ENCODE measurements at places on chromosomes 7 and 10.

- no peak for DNase-seq
Observed at GRCh38 chr10:74306227-74306982, 155.4 kb downstream of the ADK start.

GRCh38 chr10:89241486-89242344 lies 9.9 kb downstream of the LIPA start:
- DNase-seq: peak; percentile 67

DNA sequence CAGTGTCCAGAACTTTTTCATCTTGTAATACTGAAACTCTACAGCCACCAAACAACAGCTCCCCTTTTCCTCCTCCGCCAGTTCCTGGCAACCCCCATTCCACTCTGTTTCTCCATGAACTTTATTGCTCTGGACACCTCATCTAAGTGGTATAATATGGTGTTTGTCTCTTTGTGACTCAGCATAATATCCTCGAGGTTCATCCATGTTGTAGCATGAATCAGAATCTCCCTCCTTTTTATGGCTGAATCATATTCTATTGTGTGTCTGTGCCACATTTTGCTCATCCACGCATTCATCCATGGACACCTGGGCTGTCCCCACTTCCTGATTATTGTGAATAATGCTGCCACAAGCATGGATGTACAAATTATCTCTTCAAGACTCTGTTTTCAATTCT lies 124.4 kb upstream of the FGFR2 start:
- DNase-seq: no peak

DNA sequence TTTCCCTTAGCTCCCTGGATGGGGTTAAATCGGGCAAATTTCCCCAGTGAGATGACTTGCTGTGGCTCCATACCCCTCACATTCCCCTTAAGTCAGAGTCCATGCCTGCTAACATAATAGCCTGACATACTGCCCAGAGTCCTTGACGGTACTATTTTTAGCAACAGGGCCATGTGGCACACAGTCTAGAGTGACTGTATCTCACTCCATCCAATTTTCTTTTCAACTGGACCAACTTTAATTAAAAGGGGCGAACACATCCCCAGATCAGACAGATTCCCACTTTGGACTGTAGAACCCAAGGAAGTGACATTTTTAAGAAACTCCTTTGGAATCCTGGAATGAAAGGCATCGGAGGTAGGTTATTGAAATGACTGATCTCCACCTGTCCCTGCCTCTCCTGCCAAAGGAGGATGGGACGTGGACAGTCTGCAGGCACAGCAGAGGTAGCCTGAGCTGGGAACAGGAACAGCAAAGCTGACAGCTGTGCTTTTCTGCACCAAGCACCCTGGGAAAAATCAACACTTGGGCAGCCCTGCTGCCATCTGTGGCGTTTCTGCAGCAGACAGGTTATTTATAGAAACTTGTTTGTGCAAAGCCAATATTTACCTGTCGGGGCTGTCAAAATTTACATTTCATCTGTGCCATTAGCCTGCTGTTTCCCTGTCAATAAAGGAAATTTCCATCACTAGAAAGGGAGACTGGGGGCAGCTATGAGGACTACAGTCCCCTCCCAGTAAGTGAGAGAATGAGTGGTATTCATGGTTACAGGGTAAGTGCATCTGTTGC lies 221.5 kb upstream of the AOAH start:
- no peak for DNase-seq

GRCh38 chr7:31095286-31096197 lies 43.4 kb downstream of the ADCYAP1R1 start:
- DNase-seq: no peak

GRCh38 chr10:132099389-132100090 lies 33.8 kb downstream of the JAKMIP3 start:
- DNase-seq: no peak

- no peak for DNase-seq
Observed at GRCh38 chr7:20858951-20859350, 72.3 kb upstream of the SP8 start.

- no peak for DNase-seq
Observed at GRCh38 chr10:120982507-120982906, 131.3 kb downstream of the WDR11 start.

- DNase-seq: no peak
Observed at GRCh38 chr10:111774486-111774885, 409.1 kb downstream of the GPAM start.

DNA sequence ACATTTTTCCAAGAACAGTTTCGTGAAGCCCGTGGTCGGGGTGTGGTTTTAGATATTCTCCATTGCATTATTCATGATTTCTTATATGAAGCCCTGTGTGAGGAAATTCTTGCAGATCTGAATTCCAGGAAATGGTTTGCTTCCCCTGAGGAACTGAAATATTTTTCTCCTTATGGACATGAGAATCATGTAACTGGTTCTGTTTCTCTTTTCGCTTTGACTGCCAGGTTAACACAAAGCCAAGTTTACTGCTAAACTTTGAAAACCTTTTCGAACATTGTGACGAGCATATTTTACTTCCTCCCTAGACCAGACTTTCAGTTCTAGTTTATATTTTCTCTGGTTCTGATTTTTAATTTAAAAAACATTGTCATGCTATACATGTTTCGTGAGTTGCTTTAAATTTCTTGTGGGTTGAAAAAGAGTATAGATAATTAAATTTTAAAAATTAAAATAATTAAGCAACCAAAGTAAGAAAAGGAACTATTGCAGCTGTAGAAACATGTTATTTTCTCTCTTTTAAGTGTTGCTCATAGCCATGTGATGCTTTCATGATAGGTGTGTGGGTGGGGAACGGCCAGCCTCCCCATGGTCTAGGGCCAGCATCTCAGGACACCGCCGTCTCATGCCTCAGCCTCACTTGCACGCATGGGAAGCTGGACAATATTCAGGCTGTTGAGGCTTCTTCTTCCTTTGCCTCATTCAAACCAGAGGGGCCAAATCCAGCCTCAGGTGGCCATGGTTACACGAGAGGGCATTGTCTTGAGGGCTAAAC lies 97.1 kb downstream of the CREB5 start:
- no peak for DNase-seq

GRCh38 chr7:105916603-105917002 lies 40.2 kb upstream of the ATXN7L1 start:
- peak; percentile 77 for DNase-seq
